ENCODE measurements at places on chromosomes 1 and 21.
A peak's percentile ranks its signal among the peaks of the same experiment; 100 is the strongest.

- DNase-seq: no peak
Observed at GRCh38 chr1:104132382-104132973, 382.8 kb downstream of the AMY1C start.

- DNase-seq: no peak
Observed at GRCh38 chr1:56995414-56996100, 29.7 kb upstream of the C8B start.

DNA sequence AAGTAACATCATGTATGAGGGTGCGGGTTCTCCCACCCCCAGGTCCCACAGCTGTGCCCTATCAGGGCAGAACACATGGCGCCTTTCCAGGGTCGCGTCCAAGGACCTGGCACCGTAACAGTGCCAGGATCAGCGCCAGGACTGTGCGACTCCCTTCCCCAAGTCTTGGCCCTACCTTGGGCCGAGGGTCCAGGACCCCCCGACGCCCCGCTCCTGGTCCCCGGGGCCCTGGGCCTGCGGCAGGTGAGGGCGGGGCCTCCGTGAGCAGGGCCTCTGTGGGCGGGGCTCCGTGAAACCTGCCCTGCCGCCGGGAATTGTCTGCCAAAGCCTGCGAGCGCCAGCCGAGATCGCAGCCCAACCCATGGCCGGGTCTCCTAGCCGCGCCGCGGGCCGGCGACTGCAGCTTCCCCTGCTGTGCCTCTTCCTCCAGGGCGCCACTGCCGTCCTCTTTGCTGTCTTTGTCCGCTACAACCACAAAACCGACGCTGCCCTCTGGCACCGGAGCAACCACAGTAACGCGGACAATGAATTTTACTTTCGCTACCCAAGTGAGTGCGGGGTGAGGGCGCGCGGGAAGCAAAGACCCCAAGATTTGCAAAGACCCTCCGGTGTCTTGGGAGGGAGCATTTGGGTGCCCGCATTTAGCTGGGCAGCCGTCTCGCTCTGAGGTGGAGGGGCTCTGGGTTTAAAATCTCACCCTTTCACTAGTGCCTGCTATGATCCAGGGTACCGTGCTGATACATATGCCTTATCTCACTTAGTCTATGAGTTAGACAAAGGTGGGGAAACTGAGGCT lies at the start of gene RHBG:
Gene RHBG (plus strand): TSS at position 323 of the 796 bp plus-strand sequence. CDS start 39 bp downstream, at position 362.
- DNase-seq: no peak

DNA sequence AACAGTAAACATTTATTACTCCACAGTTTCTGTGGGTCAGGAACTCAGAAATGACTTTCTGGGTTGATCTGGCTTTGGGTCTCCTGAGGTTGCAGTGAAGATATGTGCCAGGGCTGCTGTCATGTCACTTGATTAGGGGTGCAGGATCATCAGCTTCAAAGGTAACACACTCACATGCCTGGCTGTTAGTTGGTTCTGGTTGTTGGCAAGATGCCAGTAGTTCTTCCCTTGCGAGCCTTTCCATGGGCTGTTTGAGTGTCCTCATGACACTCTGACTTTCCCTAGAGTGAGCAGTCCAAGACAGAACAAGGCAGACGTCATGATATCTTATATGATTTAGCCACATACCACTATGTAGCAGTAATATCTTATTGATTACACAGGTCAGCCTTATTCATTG lies 1.8 kb downstream of the SWT1 start:
- no peak for DNase-seq

DNA sequence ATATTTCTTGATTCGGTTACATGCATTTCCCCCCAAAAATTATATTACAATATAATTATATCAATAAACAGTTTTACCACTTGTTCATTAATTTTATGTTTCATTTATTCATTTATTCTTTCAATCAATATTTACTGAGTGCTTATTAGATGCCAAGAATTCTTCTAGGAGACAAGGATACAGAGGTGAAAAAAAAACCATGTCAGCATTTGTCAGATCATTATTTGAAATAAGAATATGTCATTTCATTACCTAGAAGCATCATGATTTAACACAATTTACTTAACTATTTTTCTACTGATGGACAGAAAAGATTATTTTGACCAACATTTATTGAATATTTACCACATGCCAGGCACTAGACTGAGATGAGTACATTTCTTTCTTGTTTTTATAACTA lies 512.7 kb downstream of the LMO4 start:
- no peak for DNase-seq

DNA sequence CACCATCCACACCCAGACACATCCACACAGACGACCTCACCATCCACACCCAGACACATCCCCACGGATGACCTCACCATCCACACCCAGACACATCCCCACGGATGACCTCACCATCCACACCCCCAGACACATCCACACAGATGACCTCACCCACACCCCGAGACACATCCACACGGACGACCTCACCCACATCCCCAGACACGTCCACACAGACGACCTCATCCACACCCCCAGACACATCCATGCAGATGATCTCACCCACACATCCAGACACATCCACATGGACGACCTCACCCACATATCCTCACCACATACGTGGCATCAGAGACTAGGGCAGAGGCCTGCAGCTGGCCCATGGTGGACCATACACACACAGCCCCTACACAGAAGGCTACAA lies 14.7 kb upstream of the FABP3 start:
- no peak for DNase-seq

GRCh38 chr1:79663916-79664315 lies 657.4 kb upstream of the ADGRL4 start:
- no peak for DNase-seq

- DNase-seq: no peak
Observed at GRCh38 chr1:154352581-154353459, 27.5 kb downstream of the ATP8B2 start.

DNA sequence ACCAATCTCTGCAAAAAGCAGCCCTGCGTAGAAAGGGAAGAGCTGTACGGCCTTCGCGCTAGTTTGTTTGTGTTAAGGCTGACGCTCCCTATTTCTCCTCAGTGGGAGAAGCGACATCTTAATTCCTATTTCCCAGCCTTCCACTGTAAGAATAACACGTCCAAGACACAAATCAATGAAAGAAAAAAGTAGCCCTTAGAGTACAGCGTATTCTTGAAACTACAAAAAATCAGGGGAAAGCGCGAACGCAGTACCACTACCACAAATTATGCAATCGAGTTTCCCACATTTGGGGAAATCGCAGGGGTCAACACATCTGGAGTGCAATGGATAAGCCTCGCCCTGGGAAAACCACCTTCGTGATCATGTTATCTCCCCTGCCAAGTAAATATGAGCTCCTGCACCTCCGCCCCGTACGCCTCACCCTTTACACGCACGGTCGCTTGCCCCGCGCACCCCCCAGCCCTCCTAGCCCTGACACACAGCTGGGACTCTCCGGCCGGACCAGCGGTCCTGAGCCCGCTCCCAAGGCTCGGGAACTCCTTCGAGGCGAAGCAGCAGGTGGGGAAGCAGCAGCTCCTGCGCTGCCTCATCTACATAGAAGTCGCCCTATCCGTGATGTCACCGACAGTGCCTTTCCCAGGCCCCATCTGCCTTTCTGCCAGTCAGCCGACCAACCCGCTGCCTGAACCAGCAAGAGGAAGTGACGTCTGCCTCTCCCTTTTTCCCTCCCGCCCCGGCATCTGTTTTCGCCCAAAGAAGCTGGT lies 94.7 kb downstream of the PPIAL4G start:
- peak; percentile 82 for DNase-seq

DNA sequence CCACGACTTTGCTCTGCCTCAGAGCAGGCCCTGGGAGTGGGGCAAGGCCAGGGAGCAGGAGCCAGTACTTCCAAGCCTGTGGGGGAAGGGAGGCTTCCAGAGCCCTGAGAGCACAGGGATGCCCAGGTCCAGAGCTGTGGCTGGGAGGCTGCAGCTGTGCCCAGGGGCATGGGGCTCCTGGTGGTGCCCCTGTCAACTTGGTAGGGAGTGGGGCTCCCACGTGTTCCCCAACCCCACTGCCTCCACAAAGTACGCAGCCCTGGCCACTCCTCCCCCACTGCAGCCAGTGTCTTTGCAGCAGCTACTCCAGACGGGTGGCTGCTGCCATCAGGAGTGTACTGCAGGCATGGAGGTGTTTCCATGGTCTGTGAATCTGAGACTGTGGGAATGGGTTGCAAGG lies 294.1 kb upstream of the SNX7 start:
- DNase-seq: no peak

- DNase-seq: no peak
Observed at GRCh38 chr1:116537040-116537831, 33.6 kb downstream of the CD58 start.

DNA sequence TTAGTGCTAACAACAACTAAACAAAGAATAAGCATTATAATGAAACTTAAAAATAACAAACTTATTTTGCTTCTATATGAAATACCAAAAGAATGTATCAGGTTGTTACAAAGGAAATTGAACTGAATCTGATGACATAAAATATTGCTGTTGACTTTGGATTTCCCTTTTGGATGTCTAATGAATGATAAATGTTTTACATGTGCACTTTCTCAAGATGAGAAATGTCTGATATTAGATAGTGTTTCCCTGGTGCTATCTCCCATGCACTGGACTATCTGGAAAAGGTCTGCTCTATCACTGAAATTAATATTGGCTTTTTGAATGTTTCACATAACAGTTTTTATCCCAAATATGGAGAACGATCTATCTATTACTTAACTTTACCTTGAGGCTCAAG lies 179.9 kb downstream of the HMCN1 start:
- no peak for DNase-seq

GRCh38 chr1:234881893-234882771 lies 246.5 kb downstream of the TOMM20 start:
- DNase-seq: no peak

DNA sequence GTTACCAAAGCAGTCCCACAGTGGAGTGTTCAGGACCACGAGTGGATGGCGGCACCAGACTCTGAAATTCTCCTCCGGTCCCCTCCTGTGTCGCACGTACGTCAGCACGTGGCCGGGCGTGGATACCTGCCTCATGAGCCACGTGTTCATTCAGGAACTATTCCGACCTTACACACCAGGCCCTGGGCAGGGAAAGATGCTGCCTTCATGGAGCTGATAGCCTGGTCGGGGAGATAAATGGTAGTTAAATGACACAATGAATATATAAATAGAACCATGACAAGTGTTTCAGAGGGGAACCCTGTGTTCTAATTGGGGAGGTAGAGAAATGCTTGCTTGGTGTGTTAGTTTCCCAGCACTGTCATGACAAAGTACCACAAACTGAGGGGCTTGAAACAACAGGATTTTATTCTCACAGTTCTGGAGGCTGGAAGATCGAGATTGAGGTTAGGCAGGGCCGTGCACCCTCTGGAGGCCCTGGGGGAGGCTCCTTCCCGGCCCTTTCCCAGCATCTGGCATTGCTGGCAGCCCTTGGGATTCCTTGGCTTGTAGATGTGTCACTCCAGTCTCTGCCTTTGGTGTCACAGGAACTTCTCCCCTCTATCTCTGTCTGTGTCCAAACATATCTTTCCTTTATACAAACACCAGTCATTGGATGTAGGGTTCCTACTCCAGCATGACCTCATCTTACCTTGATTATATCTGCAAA lies 28.9 kb upstream of the GPR137B start:
- no peak for DNase-seq

DNA sequence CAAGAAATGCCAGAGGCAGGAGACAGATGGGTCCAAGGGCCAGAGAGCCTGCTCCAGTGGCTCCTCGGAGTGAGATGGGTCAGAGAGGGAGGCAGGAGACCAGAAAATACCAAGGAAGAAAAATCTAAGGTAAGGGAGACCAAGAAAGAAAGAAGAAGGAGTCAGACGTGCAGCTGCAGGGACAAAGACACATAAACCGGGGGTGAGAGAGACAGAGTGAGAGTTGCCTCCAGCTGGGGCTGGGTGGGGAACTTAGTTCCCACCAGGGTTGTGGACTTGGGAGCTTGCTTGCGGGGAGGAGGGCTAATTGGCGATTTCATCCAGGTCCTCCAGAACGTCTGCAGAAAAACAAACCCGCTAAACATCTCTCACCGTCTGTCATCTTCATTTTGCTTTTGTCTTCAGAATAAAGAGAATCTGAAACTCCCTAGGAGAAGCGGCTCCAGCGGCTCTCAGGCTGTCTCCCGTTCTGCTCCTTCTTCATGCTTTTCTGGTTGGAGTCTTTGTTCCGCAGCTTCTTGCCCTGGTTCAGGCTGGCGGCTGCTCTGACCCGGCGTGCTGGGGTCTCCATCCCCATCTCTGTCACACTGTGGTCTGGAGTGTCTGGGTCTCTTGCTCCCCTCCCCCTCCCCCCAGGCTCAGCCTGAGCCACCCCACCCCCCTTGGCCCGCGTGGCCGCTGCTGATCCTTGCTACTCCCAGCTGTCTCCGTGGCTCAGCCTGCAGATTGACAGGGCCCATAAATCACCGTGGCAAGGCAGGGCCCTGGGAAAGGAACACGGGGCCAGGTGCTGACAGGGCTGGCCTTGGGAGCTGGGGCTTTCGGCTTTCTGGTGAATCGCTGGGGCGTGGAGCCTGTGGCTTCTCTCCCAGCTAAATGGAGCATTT lies 66.6 kb downstream of the UBIAD1 start:
- no peak for DNase-seq

DNA sequence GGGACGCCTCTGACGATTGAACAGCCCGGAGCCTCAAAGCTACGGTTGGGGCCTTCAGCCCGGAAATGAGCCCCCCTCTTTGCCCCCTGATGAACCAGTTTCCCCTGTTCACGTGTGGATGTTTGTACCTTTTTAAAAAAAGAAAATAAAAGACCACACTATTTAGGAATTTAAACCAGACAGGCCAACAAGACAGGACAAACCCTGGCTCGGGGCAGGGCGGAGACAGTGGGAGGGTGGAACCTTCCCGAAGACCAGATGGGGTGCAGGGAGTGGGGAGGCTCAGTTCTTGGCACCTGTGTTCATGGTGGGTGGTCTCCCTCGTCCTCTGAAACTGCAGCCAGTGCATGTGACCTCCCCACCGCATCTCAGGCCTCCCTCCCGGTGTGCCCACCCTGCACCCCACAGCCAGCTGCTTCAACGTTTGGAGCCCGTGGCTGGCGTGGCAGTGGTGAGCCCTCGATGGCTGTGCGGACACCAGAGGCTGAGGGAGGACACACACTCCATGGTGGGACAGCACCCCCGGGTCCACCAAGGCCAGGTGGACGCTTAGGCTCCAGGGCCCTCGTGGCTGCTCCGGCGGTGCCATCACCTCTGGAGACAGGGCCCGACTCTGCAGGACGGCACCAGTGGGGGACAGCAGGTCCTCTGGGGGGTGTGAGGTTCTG lies 45.6 kb downstream of the COL18A1 start:
- no peak for DNase-seq

GRCh38 chr1:8641377-8641997 lies 176.0 kb downstream of the RERE start:
- no peak for DNase-seq

- DNase-seq: no peak
Observed at GRCh38 chr1:112887599-112888283, 68.3 kb downstream of the SLC16A1 start.
